ENCODE measurements at places on chromosomes 2 and 18. TPM values are rescaled to one million over a fixed set of nuclear protein-coding genes. Genes with fewer than 3 reads are reported as not detected.

The HTR2B gene
- not detected for total RNA-seq

The STK25 gene
- total RNA-seq, result 79.5 TPM

The SERPINB12 gene
- total RNA-seq, result not detected

The C2orf92 gene
- total RNA-seq, result 5.2 TPM

The LCT gene
- total RNA-seq, result 0.19 TPM

The LBX2 gene
- total RNA-seq, result 15.8 TPM

The PFN4 gene
- total RNA-seq, result 2.1 TPM

The BMP10 gene
- total RNA-seq, result not detected

The NEU2 gene
- total RNA-seq, result not detected

The MREG gene
- 0.11 TPM for total RNA-seq

The RBMS1 gene
- total RNA-seq, result not detected

The ZNF396 gene
- total RNA-seq, result 1.0 TPM

The FLACC1 gene
- total RNA-seq, result 13.2 TPM

The ENOSF1 gene
- total RNA-seq, result 54.6 TPM

All from Karpas-422 (cell line).